ENCODE measurements at places on chromosomes 5 and 9. TPM values are rescaled to one million over a fixed set of nuclear protein-coding genes. Genes with fewer than 3 reads are reported as not detected.

DNA sequence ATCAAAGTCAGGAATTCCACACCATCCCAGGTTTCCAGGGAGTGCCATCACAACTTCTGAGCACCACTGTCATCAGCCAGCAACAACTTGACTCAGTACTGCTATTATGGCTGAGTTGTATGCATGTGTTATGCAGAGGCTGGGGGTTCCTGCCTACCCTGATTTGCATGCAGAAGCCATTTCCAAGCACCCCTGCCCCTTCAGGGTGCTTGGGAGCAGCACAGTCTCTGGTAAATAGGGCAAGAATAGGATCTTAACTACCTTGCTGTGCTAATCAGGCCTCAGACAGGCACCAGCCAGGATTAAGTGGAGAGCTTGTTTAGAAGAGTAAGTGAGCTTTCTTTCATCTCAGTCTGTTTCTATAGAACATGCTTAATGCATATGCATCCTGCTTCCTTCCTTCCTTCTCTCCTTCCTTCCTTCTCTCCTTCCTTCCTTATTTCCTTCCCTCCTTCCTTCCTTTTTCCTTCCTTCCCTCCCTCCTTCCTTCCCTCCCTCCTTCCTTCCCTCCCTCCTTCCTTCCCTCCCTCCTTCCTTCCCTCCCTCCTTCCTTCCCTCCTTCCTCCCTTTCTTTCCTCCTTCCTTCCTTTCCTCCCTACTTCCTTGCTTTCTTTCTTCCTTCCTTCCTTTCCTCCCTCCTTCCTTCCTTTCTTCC lies 175.7 kb downstream of the FRMD3 start:
- DNase-seq, result no peak

- DNase-seq, result peak; percentile 31
Measured at GRCh38 chr9:128101231-128101661, 26.3 kb downstream of the PTGES2 start.

DNA sequence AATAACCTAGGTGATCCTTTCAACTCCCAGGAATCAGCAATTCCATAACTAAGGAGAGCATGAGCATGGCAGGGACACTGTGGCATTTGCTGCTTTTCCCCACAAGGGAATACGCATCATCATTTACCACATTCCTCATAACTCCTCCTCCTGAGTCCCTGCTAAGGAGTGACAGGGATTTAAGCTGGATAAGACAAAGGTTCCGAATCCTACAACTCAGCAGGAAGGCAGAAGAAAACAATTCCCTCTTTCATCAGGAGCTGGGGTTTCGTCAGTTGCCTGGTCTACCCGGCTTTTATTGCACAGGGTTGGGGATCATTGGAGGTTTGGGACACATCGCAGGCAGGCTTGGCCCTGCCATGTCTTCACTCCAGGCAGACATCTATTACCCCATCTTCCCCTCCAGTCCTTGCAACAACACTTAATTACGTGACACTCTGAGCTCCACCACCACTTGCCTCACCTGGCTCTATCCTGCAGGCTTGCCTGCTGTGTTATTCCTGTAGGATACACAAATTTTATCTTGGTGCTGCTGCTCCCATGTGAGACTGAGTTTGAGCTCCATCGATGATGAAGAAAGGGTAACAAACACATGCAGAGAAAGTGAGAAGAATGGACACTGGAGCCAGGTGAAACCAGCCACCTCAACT lies 563.0 kb upstream of the KLF4 start:
- DNase-seq, result no peak

- DNase-seq, result no peak
Measured at GRCh38 chr9:110440172-110440571, 102.5 kb upstream of the TXNDC8 start.

GRCh38 chr9:37801959-37802711 lies 1.5 kb downstream of the DCAF10 start:
- DNase-seq, result no peak

Gene STING1
- total RNA-seq, result 120 TPM

- no peak for DNase-seq
Measured at GRCh38 chr5:89878140-89879132, 531.1 kb downstream of the CETN3 start.

DNA sequence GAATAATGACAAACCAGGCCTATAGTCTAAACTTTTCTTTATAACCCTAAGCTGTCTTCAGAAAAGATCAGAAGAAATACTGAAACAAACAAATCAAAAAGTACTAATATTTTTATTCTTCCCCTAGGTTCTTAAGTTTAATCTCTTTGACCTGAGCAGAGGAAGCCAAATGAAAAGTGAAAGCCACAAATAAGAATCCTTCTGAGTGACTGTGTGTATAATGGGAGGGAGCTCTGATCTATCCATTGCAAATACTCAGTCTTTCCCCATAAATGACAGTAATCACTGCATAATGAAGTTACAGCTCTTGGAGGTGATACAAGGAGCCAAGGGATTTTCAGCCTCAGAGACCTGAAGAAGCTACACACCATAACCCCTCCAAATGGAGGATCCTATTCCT lies 126.9 kb upstream of the ATP10B start:
- no peak for DNase-seq

- DNase-seq, result no peak
Measured at GRCh38 chr9:90476058-90476457, 166.6 kb downstream of the DIRAS2 start.

DNA sequence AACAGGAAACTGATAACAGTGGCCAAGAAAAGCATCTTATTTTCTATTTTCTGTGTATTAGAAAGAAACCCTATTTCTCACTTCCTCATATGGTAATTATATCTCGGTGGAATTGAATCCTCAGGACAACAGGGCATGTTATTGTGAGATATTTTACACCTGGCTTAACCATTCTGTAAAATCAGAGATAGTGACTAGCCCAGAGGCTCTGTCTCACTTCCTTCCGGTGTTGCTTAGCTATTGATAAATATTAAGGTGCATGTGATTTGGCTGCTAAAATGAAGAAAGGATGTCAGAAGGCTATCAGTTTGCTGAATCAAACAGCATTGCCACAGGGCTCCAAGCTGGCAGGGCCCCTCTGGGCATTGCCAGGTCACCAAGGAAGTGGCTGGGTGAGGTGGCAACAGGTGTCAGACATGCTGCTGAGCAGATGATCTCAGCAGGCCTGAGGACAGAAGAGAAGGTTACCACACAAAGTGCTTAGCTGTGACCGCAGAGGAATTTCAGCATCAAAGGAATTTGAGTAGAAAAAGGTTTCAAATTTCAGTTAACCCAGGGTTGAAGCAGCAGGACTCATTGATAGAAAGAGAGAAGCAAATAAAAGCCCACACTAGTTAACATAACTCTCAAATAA lies 330.7 kb downstream of the PDE4D start:
- peak; percentile 70 for DNase-seq

Measured in lower lobe of right lung (tissue), 2 donors.